ENCODE measurements at places on chromosomes 12 and 14.

- no peak for DNase-seq
Observed at GRCh38 chr14:99546234-99546879, 57.6 kb downstream of the CCDC85C start.

GRCh38 chr12:100077367-100077766, 65.3 kb downstream of the BLTP3B start:
- no peak for DNase-seq

DNA sequence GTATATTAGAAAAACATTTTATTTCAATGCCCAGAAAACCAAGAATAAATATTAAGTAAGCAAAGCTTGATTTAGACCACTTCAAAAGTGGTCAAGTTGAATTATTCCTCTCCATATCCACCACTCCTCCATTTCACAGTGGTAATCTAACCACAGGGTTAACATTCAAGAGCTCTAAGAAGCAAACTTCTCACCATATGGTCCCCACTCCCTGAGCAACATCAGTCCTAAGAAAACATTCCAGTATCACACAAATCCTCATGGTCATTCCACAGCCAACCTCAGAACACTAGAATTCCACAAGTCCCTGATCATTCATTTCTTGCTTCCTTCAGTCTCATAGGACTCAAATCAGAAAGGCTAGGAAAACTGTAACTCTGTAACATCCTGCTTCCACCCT, 47.9 kb downstream of the ST8SIA1 start:
- DNase-seq: no peak

DNA sequence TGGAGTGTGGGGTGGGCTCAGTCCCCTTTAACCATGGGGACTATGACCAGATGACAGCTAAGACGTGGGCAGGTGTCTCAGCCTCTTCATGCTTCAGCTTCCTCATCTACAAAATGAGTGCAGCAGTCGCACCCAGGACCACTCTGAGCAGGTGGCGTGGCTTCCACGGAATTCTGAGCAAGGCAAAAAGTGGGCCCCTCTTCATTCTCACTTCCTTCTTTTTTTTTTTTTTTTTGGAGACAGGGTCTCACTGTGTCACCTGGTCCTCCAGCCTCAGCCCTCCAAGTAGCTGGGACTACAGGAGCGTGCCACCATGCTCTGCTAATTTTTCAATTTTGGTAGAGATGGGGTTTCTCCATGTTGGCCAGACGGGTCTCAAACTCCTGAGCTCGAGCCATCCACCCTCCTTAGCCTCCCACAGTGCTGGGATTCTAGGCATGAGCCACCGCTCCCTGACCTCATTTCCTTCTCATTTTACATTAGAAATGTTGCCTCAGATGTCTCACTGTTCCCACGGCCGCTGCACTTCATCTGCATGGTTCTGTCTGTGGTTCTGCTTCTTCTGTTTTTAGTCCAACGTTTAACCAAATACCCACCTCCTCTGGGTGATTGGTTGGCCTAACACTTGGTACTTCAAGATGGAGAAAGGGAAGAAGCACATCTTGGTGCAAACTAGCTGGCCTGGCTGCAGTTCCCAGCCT, 41.3 kb upstream of the BCL7A start:
- DNase-seq: no peak

DNA sequence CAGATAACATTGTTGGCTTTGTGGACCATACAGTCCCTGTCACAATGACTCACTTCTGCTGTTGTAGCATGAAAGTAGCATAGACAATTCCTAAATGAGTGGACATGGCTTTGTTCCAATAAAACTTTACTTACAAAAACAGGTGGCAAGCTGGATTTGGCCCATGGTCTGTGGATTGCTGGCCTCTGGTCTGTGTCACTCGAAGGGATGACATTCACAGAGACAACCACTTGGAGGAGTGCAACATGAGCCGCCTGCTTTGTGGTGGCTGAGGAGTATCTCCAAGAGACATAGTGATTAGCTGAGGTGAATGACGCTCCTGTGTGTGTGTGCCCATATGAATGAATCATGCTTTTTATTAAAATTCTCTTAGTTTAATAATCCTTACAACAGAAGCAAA, 81.3 kb upstream of the NRXN3 start:
- no peak for DNase-seq

DNA sequence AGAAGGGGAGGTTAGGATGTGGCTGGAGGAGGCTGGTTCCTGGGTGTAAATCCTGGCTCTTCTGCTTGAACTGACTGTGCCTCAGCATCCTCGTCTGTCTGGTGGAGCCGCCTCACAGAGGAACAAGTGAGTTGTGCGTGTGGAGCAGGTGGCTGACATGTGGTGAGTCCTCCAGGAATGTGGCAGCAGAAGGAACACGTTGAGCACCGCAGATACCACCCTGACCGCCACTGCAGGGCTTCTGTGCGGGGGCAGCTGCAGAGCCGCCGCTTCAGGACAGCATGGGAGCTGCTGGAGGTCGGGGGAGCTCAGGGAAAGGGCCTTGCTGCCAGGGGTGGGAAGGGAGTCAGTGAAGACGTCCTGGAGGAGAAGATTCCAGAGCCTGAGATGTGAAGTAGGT, 48.9 kb downstream of the TRAF3 start:
- DNase-seq: no peak
